Naive thymus-derived CD8-positive, alpha-beta T cell (primary cell): ENCODE measurements at places on chromosomes 6 and 20. TPM values are rescaled to one million over a fixed set of nuclear protein-coding genes. Genes with fewer than 3 reads are reported as not detected.

DNA sequence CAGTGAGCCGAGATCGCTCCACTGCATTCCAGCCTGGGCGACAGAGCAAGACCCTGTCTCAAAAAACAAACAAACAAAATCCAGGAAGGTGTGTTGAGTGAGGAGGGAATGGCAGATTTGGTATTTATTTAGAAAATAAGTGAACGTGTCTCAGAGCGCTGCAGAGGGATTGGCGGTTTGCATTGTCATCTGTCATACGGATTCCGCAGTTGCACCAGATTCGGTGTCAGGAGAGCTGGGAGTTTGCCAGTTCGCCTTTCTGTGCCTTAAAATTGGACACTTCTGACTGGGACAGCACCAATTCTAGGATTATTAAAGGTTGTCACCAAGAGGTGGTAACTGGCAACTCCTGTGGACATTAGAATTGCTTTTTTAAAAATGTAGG, 912 bp downstream of the SNRNP48 start:
- peak; percentile 4 for DNase-seq
- no peaks in the 10 kb centered on the region for H3K27me3 ChIP-seq
- peak overlapping the region; percentile 98 for H3K4me3 ChIP-seq
- peak overlapping the region; percentile 94 for H3K27ac ChIP-seq
- no peaks in the 10 kb centered on the region for H3K36me3 ChIP-seq
- H3K4me1 ChIP-seq = peaks cover 29% of the 10 kb centered on the region

DNA sequence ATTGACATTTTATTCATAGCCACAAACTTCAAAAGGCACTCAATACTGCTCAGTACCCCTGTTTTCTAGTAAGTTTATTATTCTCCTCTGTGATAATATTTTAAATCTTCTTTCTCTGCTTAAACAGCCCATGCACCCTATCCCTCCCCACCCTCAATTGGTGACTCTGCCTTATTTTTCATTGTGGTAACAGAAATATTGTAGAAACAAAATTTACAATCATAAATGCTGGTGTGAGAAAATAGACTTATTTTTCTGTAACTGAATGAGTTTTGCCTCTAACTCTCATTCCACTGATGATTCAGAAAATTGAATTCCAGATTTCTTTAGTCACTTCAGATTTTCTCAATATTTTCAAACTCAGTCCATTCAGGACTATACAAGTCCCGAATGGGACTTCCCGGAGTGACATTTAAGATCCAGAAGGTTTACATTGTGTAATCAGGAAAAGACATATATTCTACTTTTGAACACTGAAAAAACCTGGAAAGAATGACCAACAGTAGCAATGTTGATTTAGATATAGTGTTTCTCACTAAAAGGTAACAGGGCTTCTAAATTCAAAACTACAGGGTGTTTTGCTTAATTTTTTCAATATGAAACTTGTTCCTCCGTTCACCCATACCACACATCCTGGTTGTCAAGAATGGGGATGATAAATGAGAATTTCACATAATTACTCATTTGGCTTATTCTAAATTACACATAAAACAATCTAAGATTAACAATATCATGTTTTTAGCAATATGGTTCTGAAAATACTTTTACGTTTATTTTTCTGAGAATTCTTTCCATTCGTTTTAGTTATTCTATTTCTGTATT, 34.8 kb upstream of the UST start:
- H3K36me3 ChIP-seq = no peaks in the 10 kb centered on the region
- peaks cover 2% of the 10 kb centered on the region for H3K27me3 ChIP-seq
- no peak for DNase-seq
- no peak overlapping the region for H3K27ac ChIP-seq
- H3K4me3 ChIP-seq = no peak overlapping the region

DNA sequence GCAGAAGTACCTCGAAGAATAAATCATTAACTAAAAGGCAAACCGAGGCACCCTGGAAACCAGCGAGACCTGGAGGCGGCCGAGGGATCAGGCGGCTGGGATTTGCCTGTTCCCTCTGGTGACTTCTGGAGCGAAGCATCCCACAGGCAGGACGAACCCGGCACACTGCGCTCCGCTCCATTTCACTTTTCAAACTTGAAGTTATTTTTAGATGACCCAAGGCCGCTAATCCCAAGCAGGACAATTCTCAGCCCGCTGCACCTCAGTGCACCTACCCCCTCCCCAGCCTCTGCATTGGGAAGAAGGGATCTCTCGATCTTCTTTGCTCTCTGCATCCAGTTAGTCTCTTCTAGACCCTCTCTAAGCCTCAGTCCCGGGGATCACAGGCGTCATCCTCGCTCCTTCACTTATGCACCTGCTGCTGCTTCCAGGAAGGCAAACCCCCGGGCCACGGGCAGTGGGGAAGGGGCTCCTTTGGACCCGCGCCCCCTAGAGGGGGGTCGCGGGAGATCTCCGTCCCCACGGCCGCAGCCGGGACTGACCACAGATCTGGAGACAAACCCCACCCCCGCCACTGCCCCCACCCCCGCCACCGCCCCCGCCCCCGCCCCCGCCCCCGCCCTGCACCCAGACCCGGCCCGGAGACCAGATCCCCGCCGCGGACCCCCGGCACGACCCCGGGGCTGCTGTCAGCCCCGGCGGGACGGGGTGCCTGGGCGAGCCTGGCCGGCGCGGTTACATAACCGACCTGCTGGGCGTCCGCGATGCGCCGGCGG, 636 bp downstream of the RCAN2 start:
- peak overlapping the region; percentile 62 for H3K4me3 ChIP-seq
- H3K4me1 ChIP-seq = peaks cover 2% of the 10 kb centered on the region
- H3K27ac ChIP-seq = no peak overlapping the region

DNA sequence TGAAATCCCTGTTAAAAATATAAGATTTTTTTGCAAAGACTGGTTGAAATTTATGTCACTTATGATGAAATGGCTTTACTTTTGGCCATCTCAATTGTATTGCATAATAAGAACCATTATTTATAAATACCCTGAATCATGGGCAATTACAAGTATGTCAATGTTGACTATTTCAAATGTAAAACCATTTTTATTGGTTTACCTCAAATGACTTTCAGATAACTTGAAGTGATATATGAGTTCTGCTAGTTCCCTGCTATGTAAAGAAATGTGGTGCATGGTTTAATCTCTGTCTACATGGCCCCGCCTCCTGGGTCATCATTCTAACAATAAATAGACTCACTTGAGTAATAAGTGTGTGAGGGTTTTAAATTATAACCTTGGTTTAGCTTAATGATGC, 275.6 kb upstream of the PREP start:
- H3K27me3 ChIP-seq = no peaks in the 10 kb centered on the region
- DNase-seq = no peak
- H3K4me3 ChIP-seq = no peak overlapping the region
- H3K4me1 ChIP-seq = no peaks in the 10 kb centered on the region

DNA sequence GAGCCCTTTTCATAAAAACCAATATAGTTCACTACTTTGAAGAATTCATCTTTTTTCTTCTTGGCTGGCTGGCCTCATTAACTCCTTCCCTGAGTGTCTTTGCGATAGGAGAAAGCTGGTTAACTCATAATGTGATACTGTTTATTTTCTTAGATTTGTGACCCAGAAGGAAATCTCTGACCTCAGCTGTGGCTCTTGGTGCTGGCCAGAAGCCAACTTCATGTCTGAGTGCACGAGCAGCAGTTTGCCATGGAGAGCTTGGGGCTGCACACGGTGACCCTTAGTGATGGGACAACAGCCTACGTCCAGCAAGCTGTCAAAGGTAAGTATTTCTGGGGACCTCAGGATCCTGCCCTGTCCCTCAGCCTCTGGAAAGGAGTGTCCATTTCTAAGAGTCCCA, 16.7 kb upstream of the DEF6 start:
- H3K27ac ChIP-seq = no peak overlapping the region
- H3K4me3 ChIP-seq = no peak overlapping the region
- no peaks in the 10 kb centered on the region for H3K27me3 ChIP-seq
- DNase-seq = no peak

DNA sequence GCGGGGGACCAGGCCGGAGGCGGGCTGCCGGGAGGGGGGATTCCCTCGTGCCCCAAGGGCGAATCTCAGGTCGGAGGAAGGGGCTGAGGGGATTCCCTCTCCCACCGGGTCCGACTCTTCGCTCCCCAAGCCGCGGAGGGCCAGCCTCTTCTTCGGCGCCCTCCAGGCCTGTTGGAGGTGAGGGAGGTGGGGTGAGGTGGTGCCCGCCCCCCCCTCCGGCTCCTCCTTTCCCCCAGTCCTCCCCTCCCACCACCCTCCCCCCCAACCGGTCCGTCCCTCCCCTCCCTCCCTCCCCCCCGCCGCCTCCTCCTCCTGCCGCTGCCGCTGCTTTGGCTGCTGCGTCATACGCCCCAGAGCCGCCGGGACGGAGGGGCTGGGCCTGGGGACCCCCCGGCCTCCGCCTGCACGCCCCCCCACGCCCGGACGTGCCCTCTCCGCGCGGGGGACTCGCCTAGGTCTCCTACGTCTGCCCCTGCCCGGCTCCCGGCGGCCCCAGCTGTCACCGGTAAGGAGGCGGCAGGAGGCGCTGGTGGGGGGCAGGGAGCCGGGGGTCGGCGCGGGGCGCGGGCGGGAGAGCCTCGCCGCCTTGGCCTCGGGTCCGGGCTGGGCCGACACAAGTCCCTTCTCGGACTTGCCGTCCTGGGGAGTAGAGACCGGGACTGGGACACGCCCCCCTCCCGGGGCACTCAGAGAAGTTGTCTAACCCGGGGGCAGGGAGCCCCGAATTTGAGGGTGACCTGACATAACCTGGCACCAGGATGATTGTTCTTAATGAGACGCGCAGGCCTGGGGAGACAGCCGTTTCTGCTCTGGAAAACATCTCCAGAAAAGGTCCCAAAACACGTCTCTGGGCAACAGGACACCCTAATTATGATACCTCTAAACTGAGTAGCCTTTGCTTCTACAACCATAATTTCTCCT, at the start of gene PHF1:
PHF1 (plus strand) TSS at position 304 of the 921 bp plus-strand sequence. CDS start 1,250 bp downstream, outside the sequence.
- no peaks in the 10 kb centered on the region for H3K27me3 ChIP-seq
- peaks cover 26% of the 10 kb centered on the region for H3K4me1 ChIP-seq
- H3K27ac ChIP-seq = peak within 1 kb of the TSS; percentile 92
- DNase-seq = peak; percentile 89

DNA sequence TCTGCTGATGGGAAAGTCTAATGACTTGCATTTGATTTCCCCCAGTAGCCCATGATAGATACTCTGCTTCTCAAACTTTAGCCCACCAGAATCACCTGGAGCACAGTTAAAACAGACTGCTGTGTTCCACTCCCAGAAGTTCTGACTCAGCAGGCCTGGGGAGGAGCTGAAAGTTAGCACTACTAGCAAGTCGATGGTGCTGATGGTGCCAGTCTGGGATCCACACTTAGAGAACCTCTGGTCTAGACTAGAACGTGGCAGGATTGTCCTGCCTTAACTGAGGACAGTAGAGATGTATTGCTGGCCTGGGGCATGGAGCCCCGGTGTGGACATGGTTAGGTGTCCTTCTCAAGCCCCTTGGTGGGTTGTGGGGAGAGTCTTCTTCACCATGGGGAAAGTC, 8.7 kb downstream of the TOX2 start:
- no peak overlapping the region for H3K27ac ChIP-seq
- no peak for DNase-seq
- H3K4me3 ChIP-seq = no peak overlapping the region
- no peaks in the 10 kb centered on the region for H3K36me3 ChIP-seq
- peaks cover 24% of the 10 kb centered on the region for H3K4me1 ChIP-seq

DNA sequence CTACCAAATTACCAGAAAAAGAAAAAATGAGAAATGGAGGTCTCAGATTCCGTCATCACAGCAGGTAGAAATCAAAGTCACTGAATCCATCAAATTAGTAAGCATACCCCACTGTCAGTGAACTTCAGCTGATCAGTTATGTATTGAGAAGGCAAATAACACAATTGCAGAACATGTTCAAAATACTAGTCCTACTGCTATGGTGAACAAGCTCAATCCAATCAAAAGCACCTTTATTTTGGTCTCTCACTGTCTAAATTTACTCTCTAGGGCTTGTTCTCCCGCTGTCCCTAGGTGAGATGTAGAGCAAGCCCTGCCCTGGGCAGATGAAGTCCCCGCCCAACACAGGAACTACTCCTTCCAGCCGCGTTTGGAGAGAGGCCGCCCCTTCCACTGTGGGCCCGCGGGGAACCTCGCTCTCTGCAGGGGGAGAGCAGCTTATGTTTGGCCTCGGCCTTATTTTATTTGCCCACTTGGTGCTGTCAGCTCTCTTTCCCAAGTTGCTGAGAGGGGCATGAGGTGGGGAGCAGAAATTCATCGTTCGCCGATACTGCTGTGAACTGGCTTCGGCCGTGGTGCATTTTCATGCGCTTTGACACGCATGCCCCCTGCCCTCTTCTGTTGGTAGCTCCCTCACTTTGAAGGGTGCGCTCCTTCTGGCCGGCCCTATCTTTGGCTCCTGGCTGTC, 14.3 kb upstream of the MAP1LC3A start:
- no peaks in the 10 kb centered on the region for H3K36me3 ChIP-seq
- H3K27me3 ChIP-seq = peaks cover 7% of the 10 kb centered on the region
- peaks cover 10% of the 10 kb centered on the region for H3K4me1 ChIP-seq
- peak overlapping the region; percentile 70 for H3K4me3 ChIP-seq
- no peak for DNase-seq

GRCh38 chr6:62974452-62974851, 236.8 kb upstream of the FKBP1C start:
- no peak overlapping the region for H3K4me3 ChIP-seq
- H3K4me1 ChIP-seq = no peaks in the 10 kb centered on the region
- H3K27me3 ChIP-seq = no peaks in the 10 kb centered on the region
- no peak for DNase-seq
- H3K36me3 ChIP-seq = no peaks in the 10 kb centered on the region

GRCh38 chr6:46704562-46704961, 16.9 kb downstream of the TDRD6 start:
- peaks cover 17% of the 10 kb centered on the region for H3K27me3 ChIP-seq
- H3K27ac ChIP-seq = no peak overlapping the region
- H3K4me1 ChIP-seq = no peaks in the 10 kb centered on the region

DNA sequence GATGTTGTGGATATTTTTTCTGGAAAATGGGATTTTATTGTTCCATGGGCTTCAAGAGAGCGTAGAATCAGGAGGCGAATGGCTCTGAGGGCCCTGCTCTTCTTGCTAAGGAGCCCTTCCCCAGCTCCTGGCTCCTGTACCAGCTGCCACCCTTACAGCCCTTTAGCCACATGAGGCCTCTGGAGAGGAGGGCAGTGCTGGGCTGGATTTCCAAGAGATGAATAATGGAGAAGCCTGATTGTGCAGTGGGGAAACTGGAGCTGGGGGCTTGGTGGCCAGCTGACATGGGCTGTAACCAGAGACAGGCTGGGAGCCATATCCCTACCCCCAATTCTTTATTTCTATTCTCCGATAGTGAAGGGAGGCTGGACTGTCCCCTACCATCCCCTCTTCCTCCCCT, 9.2 kb downstream of the LRRC73 start:
- H3K27me3 ChIP-seq = no peaks in the 10 kb centered on the region
- H3K4me1 ChIP-seq = peaks cover 3% of the 10 kb centered on the region
- no peak for DNase-seq
- no peak overlapping the region for H3K27ac ChIP-seq
- H3K4me3 ChIP-seq = no peak overlapping the region
- H3K36me3 ChIP-seq = peaks cover 69% of the 10 kb centered on the region

- no peak for DNase-seq
- peaks cover 12% of the 10 kb centered on the region for H3K27me3 ChIP-seq
- H3K4me1 ChIP-seq = no peaks in the 10 kb centered on the region
- no peak overlapping the region for H3K27ac ChIP-seq
Measured at GRCh38 chr6:56637640-56638039, 5.0 kb downstream of the DST start.

The RAB44 gene
- not detected for total RNA-seq

The TFAP2D gene
- total RNA-seq = not detected

The BCAS4 gene
- 89.9 TPM for total RNA-seq

The TOMM6 gene
- 135 TPM for total RNA-seq

The RIPOR3 gene
- total RNA-seq = not detected

The ELOVL4 gene
- total RNA-seq = 1.6 TPM

The ADNP gene
- 73.8 TPM for total RNA-seq

The C20orf96 gene
- 5.7 TPM for total RNA-seq
